Liver (tissue), 10 donors: ENCODE measurements at places on chromosomes 2 and 18. TPM values are rescaled to one million over a fixed set of nuclear protein-coding genes. Genes with fewer than 3 reads are reported as not detected.

- H3K4me3 ChIP-seq, result no peak overlapping the region
- no peak for DNase-seq
- no peaks in the 10 kb centered on the region for H3K27me3 ChIP-seq
- no peaks in the 10 kb centered on the region for H3K4me1 ChIP-seq
- no peaks in the 10 kb centered on the region for H3K36me3 ChIP-seq
- H3K27ac ChIP-seq, result no peak overlapping the region
Observed at GRCh38 chr2:3200420-3200939, 177.1 kb downstream of the EIPR1 start.

The LINC00305 gene
- not detected for polyA plus RNA-seq

- no peaks in the 10 kb centered on the region for H3K27me3 ChIP-seq
- no peak overlapping the region for H3K4me3 ChIP-seq
- no peak overlapping the region for H3K27ac ChIP-seq
- no peak for DNase-seq
- H3K36me3 ChIP-seq, result peaks cover 12% of the 10 kb centered on the region
- no peaks in the 10 kb centered on the region for H3K4me1 ChIP-seq
Observed at GRCh38 chr18:79367480-79367879, 28.2 kb upstream of the NFATC1 start.

The CXCR1 gene
- polyA plus RNA-seq, result 0.26 TPM

DNA sequence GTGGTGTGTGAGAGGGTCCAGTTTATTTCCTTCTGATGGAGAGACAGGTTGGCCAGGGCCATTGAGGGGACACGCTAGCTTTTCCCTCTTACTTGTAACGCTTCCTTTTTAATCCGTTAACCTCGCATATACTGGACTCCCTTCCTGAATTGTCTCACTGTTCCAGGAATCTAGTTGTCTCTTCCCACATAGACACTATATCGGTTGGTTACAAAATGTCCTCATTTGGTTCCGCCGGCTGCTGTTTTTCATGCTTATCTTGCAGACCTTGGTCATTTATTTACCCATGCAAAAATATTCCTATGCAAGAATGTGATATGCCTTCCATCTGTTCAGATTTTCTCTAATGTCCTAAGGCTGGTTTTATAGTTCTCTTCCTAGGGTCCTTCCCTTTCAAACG lies 35.0 kb downstream of the NEURL3 start:
- peak overlapping the region; percentile 41 for H3K4me3 ChIP-seq
- H3K27ac ChIP-seq, result no peak overlapping the region
- H3K27me3 ChIP-seq, result no peaks in the 10 kb centered on the region
- no peaks in the 10 kb centered on the region for H3K36me3 ChIP-seq
- peaks cover 6% of the 10 kb centered on the region for H3K4me1 ChIP-seq
- DNase-seq, result no peak
